ENCODE measurements at places on chromosomes 3 and 15.

DNA sequence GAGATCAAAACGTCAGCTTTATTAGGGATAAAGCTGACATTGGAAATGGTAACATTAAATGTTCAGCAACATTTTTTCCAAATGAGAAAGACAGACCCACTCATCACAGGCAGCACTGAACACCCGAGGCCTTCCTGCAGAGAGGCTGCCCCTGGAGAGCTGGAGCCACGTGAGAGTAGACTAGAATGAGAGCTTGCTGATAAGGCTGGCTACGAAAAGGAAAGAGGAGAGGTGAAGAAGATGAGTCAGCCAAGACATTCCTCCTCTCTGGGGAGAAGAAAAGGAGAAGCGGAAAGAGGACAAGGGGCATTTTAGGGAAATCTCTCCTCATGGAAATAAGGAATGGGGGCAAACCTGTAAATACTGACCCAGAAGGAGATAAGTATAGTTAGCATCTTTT is 7.3 kb downstream of the CYP19A1 start:
- DNase-seq: no peak

GRCh38 chr3:10263646-10264363 is 15.5 kb downstream of the TATDN2 start:
- peak; percentile 64 for DNase-seq

DNA sequence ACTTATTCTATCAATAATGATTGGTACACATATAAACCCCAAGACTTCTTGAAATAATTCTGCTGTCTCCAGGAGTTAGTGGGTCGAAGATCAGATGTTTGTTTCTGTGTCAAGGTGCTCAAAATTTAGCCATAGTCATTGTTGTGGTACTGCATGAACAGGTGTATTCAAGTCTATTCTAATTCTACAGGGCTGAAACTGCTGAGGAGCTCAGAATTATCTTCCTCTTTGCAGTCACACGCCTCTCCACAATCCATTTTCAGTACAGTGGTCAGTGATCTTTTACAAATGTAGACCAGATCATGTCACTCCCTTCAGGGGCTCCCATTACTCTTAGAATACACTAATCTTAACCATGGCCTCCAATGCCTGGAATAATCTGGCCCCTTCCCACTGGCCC is 527.5 kb downstream of the NTRK3 start:
- no peak for DNase-seq

GRCh38 chr3:14110699-14111098 is 14.0 kb downstream of the CHCHD4 start:
- DNase-seq: no peak

- DNase-seq: no peak
These were observed 5.4 kb upstream of the ABHD17C start for GRCh38 chr15:80689716-80690115.

DNA sequence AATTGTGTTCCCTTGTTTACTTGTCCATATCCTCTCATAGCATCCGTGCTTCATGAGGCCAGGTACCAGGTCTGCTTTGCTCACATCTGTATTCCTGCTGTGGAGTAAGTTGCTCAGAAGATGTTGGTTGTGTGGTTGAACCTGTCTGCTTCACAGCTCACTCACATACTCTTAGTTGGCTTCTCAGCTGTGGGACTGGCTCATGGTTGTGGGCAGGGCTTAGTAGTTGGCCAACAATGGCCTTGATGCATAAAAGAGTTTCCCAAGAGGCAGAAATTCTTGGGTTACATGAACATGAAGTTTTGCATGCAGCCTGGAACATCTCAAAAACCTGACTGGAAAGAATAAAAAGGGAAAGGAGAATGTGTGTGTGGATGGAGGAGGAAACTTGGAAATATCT is 17.0 kb downstream of the CELF6 start:
- DNase-seq: no peak

DNA sequence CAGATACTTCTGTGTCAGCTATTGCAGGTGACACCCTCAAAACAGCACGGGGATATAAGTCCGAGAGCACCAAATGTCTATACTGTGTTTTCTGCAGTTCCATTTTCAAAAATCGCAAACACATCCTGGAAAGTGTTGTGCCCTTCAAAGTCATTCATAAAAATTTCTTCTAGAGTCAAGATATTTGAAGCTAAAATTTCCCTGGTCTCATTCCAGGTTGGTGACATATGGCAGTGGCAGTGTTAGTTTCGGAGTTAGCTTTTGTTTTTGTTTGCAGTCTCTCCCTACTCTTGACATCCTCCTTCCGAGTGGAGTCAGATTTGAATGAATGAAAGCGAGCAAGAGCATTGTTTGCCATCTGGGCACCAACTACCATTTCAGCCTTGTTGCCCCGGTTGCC is 3.2 kb upstream of the FSIP1 start:
- no peak for DNase-seq

DNA sequence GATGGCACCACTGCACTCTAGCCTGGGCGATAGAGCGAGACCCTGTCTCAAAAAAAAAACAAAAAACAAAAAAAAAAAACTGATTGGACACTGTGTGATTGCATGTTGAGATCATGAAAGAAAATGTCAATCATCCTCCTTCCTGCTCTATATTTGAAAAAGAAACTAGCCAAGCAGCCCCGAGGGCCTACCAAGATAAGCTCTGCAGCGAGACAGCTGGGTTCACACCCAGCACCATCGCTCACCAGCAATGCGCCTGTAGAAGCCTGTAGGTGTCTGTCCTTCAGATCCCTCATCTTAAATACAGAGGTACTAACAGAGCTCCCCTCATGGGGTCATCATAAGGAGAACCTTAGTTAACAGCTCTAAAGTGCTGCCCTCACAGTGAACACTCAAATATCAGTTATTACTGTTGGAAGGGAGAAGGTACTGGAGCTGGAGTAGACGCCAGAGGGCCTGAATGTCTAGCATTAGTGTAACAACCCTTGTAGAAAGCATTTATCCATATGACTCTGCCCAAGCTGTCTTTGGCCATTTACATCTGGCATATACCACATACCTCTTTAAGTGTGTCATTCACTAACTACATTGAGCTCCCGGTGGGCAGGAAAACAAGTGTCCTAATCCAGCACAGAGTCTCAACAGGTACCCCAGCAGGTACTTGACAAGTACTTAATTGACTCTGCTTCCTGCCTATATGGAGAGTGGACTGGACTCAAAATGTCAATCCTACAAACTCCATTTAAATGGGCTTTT is 22.9 kb downstream of the MYLK start:
- no peak for DNase-seq

DNA sequence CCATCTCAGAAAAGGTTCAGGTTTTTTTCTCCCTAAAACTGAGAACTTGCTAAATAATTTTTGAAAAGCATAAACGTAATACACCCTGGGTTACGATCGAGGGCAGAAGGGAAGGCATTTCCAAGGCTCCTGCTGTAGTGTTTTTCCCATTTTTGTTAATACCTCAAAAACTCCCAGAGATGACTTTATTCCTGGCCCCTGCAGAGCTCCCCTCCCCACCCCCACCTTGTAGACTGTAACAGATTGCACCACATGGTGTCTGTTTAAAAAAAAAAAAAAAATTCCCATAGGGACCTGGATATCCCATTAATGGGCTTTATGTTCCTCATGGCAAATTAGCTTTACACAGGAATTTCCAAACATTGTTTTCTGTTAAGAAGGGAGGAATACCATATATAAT is 38.2 kb downstream of the FEZF2 start:
- no peak for DNase-seq

GRCh38 chr15:98873441-98874218 is 134.0 kb downstream of the PGPEP1L start:
- no peak for DNase-seq

- no peak for DNase-seq
These were observed 65.4 kb upstream of the DLG1 start for GRCh38 chr3:197363553-197364409.

DNA sequence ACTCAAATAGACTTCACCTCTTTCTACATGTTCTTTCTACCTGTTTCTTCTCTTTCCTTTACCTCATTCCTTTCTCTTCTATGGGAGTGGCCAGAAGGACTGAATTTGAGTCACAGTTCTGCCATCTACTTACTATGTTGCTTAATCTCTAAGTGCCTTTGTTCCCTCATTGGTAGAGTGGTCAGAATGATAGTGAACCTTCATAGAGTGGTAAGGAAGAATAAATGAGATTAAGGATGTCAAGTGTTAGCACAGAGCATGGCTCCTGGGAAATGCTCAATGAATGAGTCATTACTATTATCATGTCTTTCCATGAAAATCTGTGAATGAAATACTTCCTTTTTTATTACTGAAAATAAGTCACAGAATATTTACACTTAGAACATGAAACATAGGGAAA is 17.5 kb downstream of the TMEM207 start:
- DNase-seq: no peak

- no peak for DNase-seq
These were observed 292.4 kb downstream of the UBE2E2 start for GRCh38 chr3:23495507-23495906.

- no peak for DNase-seq
These were observed 40.0 kb downstream of the CTXND1 start for GRCh38 chr15:80211976-80212375.

- DNase-seq: no peak
These were observed 1.1 kb upstream of the ZBTB38 start for GRCh38 chr3:141367038-141367730.

GRCh38 chr3:8903191-8903590 is 60.1 kb downstream of the RAD18 start:
- no peak for DNase-seq

- DNase-seq: no peak
These were observed 92.1 kb downstream of the SLC49A4 start for GRCh38 chr3:122886946-122887345.

GRCh38 chr3:46576879-46577278 is 10.8 kb upstream of the LRRC2 start:
- DNase-seq: no peak

DNA sequence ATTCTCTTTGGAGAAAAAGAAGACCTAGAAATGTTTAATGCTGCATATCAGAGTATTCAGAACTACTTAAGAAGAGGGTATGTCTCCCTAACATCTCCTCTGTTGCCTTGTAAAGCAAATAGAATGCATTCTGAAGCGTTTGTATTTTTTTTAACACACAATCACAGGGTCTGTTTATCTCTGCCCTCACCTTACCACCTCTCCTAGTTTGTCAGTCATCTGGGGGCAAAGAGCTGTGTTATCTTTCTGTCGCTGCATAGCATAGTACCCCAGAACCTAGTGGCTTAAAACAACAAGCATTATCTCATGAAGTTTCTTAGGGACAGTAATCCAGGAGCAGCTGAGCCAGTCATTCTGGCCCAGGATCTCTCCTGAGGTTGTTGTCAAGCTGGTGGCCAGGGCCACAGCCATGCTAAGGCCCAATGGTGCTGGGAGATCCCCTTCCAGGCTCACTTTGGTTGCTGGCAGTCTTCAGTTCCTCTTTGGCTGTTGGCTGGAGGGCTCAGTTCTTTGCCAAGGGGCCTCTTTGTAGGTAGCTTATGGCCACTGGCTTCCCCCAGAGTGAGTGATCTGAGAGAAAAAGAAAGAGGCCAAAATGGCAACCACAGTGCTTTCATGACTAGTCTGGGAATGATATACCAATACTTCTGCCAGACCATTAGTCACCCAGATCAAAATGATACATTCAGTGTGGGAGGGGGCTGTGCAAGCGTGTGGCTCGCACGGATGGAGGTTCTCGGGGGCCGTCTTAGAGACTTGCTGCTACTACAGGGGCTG is 17.8 kb downstream of the EDEM1 start:
- no peak for DNase-seq

GRCh38 chr3:96755519-96755918 is 58.9 kb upstream of the EPHA6 start:
- no peak for DNase-seq

- peak; percentile 56 for DNase-seq
These were observed 27.2 kb downstream of the LRRC2 start for GRCh38 chr3:46538803-46539442.

DNA sequence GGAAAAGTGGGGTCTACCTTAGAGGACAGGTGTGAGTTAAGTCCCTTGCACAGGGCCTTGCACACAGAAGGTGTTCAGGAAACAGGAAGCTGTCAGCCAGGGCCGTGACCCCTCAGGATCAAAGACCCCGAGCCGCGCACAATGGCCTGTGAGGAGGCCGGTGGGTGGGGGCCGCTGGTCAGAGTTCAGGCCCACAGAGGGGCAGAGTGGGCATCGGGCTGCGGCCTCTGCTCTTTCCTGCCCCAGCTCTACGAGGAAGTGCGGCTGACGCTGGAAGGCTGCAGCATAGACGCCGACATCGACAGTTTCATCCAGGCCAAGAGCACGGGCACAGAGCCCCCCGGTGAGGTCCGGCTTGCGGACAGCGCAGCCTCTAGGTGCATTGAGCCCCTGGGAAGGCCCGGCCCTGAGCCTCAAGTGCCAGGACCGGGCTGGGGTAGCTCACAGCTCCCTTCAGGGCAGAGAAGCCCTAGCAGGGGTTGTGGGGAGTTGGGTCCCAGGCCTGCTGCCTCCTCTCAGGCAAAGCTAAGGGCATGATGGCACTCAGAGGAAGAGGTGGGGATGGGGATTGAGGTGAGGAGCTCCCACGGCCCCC is 37.2 kb downstream of the PSTPIP1 start:
- no peak for DNase-seq

DNA sequence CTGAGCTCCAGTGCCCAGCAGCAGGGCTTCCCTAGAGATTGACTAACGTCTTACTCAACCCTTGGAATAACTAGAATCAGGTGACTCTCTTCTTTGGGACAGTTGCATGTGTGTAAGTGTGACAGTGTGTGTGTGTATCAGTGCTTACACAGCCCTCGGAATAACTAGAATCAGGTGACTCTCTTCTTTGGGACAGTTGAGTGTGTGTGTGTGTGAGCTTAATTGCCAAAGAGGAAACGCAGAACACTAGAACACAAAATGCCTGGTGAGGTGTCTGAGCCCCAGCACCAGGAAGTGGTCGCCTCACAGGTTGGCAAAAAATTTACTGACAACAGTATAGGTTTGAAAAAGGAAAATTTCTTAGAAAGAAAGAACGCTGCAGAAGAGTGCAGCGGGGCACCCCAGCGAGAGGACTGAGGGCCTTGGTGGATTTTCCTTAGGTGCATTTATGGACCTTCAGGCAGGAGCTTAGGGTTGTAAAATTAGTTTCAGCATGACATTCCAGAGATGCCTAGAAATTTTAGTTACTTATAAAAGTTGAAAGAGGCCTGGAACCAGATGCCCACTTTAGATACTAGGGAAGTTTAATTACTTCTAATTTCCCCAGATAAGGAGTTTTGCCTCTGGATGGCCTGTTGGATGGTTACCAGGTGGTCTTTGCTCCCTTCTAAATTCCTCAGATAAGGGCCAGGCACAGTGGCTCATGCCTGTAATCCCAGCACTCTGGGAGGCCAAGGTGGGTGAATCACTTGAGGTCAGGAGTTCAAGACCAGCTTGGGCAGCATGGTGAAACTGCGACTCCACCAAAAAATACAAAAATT is 3.7 kb upstream of the WDR82 start:
- DNase-seq: no peak

DNA sequence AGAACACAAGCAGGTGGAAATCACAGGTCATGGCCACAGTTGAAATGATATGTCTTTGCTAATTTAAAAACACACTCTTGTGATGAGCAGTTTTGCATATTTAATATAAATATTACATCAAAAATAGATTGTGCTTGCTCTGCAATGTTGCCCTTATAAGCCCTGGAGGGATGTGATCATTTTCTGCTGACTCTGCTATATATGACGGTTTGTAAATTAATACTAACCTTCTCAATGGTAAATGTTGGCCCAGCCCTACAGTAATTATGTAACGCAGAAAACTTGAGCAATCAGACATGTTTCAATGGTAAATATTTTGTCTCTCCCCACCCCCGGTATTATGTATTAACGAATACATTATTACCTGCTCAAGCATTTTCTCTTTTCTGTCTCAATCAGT is 359.5 kb upstream of the CNTN6 start:
- no peak for DNase-seq

- no peak for DNase-seq
These were observed 34.1 kb downstream of the PTPN9 start for GRCh38 chr15:75545064-75545463.

GRCh38 chr15:66454143-66454542 is 43.4 kb downstream of the SNAPC5 start:
- DNase-seq: no peak

All from stimulated activated CD4-positive, alpha-beta T cell treated with anti-CD3 and anti-CD28 coated beads, Interleukin-2, amount 100 ng/mL, for 4 hours (primary cell).